ENCODE measurements at places on chromosomes 3 and 15.

GRCh38 chr3:195453236-195453635 lies 10.4 kb upstream of the ACAP2 start:
- no peak for DNase-seq

- DNase-seq: no peak
Observed at GRCh38 chr15:67063689-67064606, 1.5 kb upstream of the SMAD3 start.

- DNase-seq: peak; percentile 78
Observed at GRCh38 chr3:50347187-50347813, 1.8 kb upstream of the ZMYND10 start.

DNA sequence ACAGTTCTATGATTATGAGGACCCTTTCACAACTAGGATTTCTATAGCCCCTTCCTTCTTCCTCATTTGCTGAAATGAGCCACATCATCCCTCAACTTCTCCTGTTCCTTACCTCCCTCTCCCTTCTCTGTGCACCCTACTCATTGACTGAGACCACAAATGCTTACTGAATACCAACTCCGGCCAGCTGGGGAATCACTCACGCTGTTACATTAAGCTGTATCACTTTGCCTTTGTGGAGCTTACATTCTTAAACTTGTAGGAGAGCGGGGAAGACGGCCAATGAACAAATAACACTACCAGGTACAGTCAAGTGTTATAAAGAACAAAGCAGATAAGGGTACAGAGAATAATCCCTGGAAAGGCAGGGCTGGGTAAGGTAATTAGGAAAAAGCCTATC lies 5.7 kb downstream of the SUCLG2 start:
- DNase-seq: no peak

DNA sequence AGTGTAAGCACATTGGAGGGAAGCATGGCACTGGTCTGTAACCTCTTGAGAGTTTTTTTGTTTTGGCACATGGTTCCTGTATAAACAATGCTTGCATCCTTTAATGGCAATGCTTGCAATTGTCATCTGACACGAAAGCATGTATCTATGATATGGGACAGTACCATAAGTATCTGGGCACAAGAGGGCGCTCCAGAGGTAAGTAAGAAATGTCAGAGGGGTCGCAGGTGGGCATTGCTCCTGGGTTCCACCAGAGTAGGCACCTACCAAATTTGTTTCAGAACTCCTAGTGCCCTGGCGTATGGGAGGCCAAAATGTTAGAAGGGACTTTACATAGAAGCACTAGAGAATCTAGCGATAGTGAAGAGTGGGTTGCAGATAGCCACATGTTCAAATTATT lies 58.7 kb upstream of the BCHE start:
- no peak for DNase-seq

DNA sequence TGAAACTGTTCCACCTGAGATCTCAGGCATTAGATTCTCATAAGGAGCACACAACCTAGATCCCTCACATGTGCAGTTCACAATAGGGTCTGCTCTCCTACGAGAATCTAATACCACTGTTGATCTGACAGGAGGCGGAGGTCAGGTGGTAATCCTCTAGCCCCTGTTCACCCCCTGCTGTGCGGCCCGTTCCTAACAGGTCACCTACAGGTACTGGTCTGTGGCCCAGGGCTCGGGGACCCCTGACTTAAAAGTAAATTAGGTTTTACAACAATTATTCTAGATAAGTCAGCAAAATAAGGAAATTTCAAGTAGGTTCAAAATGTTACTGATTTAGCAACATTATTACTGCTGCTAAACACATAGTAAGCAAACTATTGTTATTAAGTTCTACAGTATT lies 58.2 kb downstream of the CFAP20DC start:
- no peak for DNase-seq

DNA sequence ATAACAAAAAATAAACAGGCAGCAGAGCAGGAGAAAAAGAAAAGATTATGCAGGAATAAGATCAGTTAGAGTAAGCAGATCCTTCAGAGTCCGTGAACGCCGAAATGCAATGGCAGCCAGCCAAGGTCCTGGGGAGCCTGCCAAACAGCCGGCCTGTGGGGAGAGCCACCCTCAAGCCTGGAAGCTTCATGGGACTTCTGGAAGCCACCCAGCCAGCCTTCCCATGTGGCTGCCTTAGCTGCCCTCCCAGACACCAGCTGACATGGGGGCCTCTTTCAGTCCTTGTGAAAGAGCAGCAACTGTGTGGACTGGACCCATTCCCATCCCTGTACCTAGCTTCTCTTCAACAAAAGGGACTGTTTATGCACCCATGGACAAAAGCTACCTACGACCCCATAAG lies 64.9 kb upstream of the RAD18 start:
- DNase-seq: no peak

DNA sequence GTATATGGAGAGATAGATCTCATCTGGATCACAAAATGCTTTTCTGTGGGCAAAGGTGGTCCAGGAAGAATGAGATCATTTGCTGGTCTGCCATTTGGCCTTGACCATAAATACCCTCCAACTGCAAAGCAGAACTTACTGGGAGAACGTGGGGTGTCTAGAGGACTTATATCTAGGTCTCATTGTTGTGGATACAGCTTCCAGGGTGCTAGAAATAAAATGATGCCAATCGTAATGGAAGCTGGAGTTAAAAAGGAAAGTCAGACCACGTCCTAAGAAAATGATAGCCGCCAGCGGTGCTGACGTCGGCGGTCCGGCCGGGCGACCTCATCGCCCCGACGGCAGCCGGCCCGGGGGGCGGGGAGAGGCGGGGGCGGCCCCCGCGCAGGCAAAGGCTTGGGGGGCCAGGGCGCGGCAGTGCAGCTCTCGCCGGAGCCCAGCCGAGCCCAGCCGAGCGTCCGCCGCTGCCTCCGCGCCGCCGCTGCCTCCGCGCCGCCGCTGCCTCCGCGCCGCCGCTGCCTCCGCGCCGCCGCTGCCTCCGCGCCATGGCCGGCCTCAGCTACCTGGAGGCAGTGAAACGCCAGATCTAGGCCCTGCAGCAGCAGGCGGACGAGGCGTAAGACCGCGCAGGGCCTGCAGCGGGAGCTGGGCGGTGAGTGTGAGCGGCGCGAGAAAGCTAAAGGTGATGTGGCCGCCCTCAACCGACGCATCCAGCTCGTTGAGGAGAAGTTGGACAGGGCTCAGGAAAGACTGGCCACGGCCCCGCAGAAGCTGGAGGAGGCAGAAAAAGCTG lies 89.5 kb downstream of the EOMES start:
- peak; percentile 46 for DNase-seq

DNA sequence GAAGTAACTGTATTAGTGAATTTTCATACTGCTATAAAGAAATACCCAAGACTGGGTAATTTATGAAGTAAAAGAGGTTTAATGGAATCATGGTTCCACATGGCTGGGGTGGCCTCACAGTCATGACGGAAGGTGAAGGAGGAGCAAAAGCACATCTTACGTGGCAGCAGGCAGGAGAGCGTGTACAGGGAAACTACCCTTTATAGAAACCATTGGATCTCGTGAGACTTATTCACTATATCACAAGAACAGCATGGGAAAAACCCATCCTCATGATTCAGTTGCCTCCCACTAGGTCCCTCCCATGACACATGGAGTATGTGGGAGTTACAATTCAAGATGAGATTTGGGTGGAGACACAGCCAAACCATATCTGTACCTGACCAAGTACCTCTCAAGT lies 812.3 kb upstream of the ALCAM start:
- DNase-seq: no peak

GRCh38 chr3:158106766-158107471 lies 699 bp upstream of the SHOX2 start:
- no peak for DNase-seq

GRCh38 chr3:142595581-142595950 lies 627 bp upstream of the PLS1 start:
- no peak for DNase-seq

DNA sequence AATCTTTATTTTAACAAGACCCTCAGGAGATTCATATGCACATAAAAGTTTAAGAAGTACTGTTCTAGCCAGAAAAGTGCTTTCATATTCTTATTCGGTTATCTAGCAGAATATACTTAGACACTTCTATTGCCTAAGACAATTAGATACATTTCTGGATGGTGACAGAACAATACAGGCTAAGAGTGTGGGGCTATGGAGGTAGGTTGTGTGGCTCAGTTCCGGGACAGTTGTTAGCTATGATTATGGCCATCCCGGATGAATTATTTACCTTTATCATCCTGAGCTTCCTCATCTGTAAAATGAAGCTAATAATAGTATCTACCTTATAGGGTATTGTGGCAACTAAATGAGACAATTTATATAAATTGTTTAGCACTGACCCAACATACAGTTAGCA lies 6.6 kb downstream of the FAM98B start:
- DNase-seq: no peak

GRCh38 chr3:16430717-16431630 lies 82.5 kb downstream of the RFTN1 start:
- no peak for DNase-seq

DNA sequence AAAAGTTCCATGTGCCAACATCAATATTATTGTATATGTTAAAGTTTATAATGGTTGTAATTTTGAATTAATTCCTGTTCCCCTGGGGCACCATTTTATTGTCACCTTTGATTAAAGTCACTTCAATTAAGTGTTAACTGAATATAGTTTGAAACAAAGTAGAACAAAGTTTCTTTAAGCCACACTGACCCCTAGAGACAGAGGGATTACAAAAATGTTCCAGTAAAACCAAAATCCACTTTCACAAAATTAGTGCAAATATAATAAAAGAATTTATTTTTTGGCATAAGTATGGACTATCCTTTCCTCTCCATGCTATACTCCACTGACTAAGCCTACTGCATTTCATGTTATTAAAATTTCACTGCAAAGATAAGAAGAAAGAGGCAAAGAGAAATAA lies 123.9 kb downstream of the ZMAT3 start:
- no peak for DNase-seq

DNA sequence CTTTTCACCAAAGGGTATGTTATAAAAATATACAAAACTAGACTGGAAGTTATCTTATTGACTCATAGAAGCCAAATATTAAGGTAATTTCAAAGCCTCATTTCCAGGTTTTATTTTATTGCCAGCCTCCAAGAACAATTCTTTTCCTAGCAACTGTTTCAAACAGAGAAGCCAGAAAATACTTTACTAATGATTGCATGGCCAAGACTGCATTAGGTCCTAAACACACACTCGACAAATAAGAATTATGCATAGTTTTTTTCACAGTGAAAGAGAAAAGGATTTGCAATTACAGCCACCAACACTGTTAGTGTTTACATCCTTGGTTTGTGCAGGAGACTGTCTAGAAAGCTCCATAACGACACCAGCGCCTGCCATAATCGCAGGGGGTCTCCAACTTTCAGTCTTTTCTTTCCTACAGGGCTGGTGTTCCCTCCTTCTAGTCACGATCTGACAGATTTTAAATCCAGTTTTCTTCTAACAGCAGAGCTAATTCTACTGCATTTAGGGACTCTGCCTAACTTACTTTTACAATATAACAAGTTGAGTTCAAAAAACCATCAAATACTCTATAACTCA lies 58.1 kb downstream of the CLASP2 start:
- no peak for DNase-seq

DNA sequence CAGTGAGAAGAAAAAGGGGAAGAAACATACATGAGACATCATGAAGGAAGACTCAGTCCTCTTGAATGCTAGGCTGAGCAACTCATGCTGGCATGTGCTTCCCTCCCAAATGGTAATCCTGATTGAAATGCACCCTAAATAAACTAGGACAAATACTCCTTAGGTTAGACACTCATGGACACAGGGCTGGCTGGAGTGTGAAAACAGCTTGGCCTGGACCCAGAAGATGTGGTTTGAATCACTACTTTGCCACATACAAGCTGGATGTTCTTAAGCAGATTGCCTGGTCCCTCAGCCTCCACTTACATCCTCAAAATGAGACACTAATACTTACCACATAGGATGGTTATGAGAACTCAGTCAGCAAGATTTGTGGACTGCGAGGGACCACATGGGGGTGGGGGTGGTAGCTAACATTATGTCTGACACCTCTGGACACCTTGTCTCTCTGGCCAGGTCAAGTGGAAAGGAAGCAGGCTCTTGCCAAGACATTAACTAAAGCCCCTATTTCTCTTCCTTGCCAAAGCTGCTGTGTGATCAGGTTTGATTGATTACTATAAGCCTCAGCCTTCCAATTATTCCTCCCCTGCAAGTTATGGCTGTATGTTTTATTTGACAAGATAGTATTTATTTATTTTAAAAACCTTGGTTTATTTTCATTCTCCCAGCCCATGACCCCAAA lies 138.9 kb upstream of the SLC7A14 start:
- no peak for DNase-seq

DNA sequence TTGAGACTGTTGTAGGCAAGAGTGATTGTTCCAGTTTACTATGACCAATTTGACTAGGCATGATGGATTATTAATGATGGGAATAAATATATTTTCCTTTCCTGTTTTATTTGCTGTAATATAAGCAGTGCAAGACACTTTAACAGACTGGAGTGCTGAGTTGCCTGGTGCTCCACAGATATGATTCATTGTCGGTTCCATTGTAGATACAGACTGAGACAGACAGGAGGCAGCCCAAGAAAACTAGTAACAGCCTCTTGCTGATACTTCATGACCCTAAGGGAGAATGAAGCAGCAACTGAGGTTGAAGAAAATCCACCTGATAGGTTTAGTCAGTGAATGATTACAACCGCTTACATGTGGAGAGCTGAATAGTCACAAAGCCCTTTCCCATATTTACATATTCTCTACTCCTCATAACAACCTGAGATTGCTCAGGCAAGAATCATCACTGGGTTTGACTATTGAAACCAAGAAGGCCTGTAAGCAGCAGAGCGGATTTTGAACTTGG lies 235.1 kb upstream of the TPRG1 start:
- no peak for DNase-seq

GRCh38 chr3:16849229-16849628 lies 35.5 kb upstream of the PLCL2 start:
- DNase-seq: peak; percentile 69

DNA sequence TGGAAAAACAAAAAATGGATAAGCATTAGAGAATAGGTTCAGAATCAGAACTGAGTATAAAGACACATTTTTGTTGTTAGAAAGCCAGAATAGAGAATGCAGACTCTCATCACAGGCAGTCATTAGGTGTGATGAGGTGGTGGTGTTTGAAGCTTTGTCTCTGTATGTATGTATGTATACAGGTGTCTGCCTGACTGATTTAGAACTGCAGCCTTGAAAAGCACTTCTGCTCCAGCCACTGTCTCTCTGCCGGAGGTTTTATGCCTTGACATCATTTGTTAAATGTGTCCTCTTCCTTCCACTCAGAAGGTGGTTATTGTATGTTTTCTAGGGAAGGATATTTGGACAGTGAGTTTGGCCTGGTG lies 80.7 kb upstream of the ZBED2 start:
- DNase-seq: no peak
